ENCODE measurements at places on chromosomes 16 and 17.

GRCh38 chr16:51002881-51003490 is 148.1 kb downstream of the SALL1 start:
- DNase-seq, result no peak

GRCh38 chr17:30930495-30930894 is 8.8 kb downstream of the ADAP2 start:
- DNase-seq, result no peak

DNA sequence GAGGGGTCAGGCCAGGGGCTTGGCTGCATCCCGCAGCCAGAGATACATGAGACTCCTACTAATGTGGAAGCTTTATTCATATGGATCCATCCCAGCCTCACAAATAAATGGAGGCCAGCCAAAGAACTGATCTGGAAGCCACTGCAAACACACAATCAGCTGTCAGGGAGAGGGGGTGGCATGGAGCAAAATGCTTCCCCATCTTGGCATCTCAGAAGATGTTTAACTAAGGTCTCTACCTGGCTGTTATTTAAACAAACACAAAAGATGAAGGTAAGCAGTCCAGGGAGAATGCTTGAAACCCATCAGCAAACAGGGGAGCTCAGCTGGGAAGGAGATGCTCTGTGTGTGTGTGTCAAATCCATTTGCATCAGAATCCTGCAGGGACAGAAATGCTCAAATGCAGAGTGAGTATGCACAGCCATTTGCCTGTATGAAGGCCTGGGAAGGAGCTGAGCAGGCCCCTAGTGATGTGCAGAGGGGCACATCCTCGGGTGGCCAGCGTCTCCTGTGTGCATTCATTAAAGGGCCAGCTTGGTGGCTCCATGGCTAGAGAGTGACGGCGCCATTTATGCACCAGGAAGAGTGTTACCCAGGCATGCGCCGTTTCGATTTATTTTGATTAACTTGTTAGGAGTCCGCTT is 34.2 kb upstream of the IRX3 start:
- no peak for DNase-seq

GRCh38 chr17:4178651-4179050 is 35.7 kb downstream of the CYB5D2 start:
- no peak for DNase-seq

GRCh38 chr16:85821390-85822135 is 22.1 kb downstream of the COX4I1 start:
- DNase-seq, result peak; percentile 56

- DNase-seq, result no peak
Observed at GRCh38 chr16:17994027-17994426, 342.5 kb downstream of the NPIPA8 start.

GRCh38 chr17:45273551-45273957 is 11.7 kb upstream of the SPATA32 start:
- DNase-seq, result no peak

- no peak for DNase-seq
Observed at GRCh38 chr16:48629531-48629930, 19.6 kb upstream of the N4BP1 start.

DNA sequence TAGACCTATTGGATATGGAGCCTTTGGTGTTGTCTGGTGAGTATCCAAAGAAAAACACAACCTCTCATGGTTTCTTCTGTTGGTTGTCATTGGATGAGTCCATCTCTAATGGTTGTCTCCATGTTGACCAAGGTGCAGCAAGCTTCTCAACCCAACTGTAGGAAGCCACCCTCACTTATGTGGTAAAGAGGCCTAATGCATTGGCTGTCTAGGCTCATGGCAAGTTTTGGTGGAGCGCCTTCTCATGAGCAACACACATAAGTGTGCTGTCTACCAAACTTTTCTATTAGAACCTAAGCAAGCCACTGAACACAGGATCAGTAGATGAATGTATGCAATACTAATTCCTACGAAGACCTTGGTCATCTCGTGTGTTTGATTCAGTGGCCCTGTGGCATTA is 819 bp downstream of the NLK start:
- DNase-seq, result no peak

DNA sequence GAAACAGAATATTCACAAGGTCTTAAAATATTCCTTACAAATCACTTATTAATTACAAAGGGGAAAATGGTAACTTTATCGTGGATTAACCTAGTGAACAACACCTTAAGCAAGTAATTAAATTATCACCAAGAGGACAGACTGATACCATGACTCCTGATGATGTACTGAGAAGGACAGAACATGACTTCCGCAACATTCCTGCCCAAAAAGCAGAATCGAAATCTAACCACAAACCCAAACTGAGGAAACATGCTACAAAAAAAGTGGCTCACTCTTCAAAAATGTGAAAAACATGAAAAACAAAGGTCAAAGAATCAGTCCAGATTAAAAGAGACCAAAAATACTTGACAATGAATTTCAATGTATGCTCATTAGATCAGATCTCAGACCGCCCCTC is 151.5 kb downstream of the AATF start:
- DNase-seq, result no peak

DNA sequence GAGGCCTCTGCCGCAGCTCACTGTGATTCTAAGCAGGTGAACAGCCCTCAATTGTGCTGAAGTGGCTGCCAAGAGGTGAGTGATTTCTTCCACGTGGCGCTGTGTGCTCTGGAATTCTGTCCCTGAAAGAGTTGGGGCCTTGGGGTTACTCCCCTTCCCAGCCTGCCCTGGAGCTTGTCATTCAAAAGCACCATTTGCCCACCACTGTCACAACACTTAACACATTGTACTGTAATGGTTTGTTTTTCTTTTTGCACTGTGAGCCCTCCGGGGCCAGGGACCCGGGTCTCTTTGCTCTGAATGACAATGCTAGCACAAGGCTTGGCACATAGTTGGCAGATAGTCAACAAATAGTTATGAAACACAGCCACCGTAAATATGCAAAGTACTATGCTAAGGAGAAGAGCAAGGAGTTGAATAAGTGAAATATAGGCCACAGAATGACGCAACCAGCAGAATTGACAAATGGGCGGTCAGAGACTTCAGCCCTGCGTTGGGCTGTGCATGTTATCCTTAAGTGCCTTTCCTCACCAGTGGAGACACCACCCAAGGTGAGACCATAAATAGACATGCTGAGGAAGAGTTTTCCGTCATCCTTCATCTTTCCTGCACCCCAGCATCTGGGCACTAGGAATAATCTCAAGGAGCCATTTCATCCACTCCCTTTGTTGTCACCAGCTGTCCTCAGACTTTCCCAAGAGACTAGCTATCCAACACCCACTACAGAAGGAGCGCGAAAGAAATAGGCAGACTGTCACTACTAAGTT is 112.0 kb upstream of the DNAH9 start:
- DNase-seq, result no peak

- DNase-seq, result no peak
Observed at GRCh38 chr16:89001117-89002027, 24.4 kb upstream of the CBFA2T3 start.

GRCh38 chr16:51839727-51840462 is 688.8 kb upstream of the SALL1 start:
- no peak for DNase-seq

GRCh38 chr17:68435876-68436842 is 21.1 kb downstream of the WIPI1 start:
- no peak for DNase-seq

- DNase-seq, result no peak
Observed at GRCh38 chr16:22292320-22292719, 4.9 kb upstream of the POLR3E start.

GRCh38 chr16:24568392-24568791 is 29.0 kb downstream of the RBBP6 start:
- no peak for DNase-seq

DNA sequence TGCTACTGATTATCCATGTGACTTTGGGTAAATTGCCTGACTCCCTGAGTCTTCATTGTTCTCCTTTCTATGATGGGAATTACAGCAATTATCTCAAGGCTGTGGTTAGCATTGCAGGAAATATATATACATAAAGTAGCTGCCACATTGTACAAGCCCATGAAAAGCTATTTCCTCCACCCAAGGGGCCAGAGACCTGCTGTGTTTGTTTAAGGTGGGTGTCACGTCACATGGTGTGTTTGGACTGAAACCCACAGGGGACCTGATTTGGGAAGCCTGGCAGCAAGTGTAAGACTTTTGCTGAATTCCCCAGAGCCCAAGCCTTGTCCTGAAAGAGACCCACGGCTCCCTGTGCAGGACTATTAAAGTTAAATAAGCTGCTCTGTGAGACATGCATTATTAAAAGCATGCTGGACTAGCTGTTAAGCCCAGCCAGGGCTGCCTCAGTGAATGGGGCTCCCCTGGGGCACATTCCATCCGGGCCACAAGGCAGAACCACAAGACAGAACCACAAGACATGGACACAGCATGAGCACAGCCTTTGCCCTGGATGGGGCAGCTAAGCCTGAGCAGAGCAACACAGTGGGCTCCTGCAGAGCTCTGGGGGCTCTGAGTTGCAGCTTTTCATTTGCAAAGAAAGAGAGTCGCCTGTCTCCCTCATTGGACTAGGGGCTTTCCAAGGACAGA is 148.9 kb downstream of the SPACA3 start:
- DNase-seq, result no peak

DNA sequence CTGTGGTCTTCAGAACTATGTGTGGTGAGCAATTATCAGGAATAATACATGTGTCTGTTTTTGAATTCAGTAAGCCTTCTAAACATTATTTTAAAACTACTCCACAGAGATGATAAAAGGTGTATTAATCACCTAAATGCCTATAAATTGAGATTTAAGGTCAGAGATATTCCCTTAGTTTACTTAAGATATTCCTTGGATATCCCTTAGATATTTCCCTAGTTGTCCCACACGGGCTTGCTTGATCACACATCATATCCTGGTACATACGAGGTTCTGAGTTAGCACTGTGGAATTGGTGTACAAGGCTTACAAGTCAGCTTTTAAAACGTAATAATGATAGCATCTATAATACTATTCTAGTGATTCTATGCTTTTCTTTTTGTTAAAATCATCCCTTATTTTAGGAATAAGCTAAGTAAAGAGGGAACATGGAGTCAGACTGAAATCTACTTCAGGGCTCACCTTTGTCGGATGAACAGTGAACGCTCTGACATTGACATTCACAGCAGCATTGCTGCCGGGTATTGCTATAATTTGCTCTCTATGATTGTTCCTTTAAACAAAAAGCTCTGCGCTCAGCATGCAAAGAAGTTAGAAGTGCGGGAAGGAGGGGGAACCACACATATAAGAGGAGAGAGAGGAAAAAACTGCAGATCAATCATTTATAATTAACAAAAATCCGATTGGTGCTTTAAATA is 136.5 kb downstream of the SKAP1 start:
- DNase-seq, result no peak

GRCh38 chr17:6358131-6358530 is 76.8 kb downstream of the AIPL1 start:
- DNase-seq, result no peak

GRCh38 chr17:79803997-79804855 is 7.3 kb upstream of the CBX8 start:
- peak; percentile 60 for DNase-seq

- no peak for DNase-seq
Observed at GRCh38 chr17:66687570-66688284, 147.2 kb upstream of the CACNG5 start.

GRCh38 chr16:85998868-85999729 is 100.1 kb downstream of the IRF8 start:
- DNase-seq, result no peak

- no peak for DNase-seq
Observed at GRCh38 chr16:19735074-19735867, 17.2 kb downstream of the IQCK start.

- no peak for DNase-seq
Observed at GRCh38 chr17:59634632-59635541, 15.2 kb downstream of the CLTC start.

DNA sequence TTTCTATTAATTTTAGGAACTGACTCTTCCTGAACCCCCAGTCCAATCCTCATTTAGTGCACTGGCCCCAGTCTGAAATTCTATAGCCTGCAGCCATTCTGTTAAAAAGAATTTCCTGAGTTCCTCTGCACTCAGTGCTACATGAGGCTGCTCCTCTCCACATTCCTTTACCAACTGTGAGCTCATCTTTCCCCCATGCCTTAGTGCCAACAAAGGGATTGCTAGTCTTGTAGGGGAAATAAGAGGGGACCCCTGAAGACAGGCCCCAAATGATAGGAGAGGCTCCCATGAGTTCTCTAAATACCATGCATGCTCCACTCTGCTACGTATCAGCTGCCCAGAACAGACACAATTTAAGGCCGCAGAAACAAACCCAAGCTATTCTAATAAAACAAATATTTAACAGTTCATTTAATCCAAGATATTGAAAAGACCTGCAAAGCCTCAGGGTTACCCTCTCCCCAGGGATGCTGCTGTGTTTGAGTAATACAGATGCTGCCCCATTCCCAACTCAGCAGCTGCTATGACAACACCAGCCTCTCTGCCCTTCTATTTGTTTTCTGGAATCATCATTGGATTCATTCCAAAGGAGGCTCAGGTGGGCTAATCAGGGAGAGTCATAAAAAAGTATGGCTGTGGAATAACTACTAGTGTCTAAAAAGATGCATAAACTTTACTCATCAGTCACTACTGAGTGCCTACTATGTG is 228.5 kb downstream of the TOX3 start:
- no peak for DNase-seq

DNA sequence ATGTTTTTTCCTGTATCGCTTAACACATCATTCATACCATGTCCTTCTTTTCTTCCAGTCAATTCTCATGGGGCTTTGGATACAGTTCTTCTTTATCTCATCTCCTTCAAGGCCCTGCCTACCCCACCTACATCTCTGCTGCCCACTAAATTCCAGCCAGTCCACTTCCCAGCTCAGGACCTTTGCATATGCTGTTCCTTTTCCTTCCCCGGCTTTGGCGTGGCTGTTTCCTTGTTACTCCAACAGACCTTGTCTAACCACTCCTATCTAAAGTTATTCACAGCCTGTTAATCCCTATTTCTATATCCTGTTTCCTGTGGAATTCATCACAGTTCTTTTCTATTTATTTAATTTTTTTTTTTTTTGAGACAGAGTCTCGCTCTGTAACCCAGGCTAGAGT is 6.6 kb upstream of the STAT3 start:
- DNase-seq, result no peak
